ENCODE measurements at places on chromosomes 13 and 19.

DNA sequence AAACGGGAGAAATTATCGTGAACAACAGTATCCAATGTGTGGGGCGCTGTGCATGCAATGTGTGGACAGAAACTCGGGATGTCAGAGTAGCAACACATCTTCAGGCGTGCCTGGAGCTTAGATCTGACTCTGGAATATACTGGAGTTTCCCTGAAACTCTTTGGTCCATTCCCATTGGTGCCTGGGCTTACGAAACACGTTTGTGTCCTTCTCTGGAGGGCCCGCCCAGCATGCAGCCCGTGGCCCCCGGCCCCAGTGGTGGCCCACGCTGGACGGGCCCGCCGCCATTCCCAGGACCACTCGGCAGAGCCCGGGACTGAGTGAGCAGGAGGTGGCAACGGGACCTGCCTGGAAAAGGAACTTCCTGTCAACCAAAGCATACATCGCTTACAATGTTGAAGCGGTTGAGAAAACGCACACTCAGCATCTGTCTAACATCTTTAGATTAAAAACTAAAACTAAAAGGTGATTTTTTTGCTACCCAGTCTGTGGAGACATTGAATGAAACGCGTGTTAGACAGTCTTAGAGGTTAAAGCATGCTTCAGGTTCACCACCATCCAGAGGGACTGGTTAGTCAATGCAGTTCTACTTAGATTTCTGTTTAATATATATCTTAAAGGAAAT, 19.3 kb upstream of the TIMM44 start:
- no peak for DNase-seq

GRCh38 chr19:13831537-13832467, 36.6 kb downstream of the ZSWIM4 start:
- DNase-seq, result no peak

GRCh38 chr19:10270180-10270615, 722 bp upstream of the ICAM1 start:
- no peak for DNase-seq

DNA sequence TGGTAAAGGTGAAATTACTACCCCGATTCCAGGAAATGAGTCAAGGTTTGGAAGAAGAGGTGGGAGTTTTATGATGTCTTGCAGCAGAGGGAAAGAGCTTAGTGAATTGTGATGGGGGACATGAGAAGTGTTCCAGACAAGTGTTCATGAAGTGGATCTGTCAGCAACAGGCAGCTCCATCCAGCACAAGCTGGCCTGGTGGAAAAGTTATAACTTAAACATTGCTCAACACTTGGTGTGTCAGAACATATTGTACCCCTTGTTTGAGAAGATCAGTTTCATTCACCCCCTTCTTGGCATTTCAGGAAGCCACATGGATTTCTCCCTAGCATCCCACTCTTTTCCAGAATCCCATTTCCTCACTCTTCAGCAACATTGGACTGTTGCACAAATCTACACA, 222.0 kb downstream of the B3GLCT start:
- no peak for DNase-seq

DNA sequence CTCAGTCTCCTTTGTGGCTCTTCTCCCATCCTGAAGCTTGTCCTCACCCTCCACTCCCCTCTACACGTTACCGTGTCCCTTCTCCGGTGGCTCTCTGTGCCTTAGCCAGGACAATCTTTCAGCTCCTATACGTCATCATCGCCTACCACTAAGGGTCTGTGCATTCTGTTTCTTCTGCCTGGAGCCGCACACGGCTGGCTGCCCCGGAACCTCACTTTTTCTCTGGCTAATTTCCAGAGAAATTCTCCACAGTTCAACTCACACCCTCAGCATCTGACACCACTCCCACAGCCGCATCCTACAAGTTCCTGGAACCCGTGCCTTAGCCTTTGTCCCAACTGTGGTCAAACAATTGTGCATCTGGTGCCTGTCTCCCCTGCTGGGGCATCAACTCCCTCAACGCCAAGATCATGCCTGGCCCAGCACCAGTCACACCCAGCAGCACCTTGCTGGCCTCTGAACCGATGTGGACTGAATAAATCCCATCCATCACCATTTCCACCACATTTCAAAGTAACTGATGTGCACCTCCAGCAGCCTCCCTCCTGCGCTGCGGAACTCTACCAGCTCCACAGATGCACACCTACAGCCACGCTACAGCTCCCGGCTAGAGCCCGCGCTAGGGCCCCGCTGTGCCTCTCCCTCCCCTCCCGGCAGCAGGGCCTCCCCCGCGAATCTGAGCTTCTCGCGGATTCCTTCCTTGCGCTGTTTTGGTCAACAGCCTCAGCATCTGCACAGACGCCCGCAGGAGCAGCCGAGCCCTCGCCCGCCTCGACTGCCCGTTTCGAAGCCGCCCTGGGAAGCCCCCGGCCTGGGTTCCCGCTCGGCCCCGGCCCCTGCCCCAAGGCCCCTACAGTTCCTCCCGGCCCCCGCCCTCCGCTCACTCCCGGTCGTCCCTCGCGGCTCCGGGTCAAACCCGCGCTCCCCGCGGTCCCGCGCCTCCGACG, 689 bp downstream of the DCUN1D2 start:
- no peak for DNase-seq

DNA sequence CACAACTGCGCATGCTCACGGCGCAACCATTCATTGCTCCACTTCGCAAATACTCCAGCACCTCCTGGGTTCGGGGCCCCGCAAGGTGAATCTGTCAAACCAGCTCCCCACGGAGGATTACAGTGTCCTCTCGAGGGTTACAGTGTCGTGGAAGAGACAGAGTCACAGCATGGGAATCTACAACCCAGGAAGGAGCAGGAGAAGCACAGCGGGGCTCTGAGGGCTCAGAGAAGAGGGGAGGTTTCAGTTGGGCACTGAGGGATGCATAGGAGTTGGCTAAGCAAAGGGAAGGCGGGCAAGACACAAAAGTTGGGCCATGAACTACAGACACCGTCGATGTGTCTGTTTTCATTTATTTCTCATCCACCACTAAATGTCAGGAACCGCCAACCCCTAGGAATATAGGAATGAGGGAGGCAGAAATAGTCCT, 1.0 kb upstream of the GTF2F1 start:
- DNase-seq, result no peak

- no peak for DNase-seq
These were observed 957 bp downstream of the NUMBL start for GRCh38 chr19:40689339-40690049.

GRCh38 chr13:80577285-80577684, 236.4 kb upstream of the SPRY2 start:
- no peak for DNase-seq

DNA sequence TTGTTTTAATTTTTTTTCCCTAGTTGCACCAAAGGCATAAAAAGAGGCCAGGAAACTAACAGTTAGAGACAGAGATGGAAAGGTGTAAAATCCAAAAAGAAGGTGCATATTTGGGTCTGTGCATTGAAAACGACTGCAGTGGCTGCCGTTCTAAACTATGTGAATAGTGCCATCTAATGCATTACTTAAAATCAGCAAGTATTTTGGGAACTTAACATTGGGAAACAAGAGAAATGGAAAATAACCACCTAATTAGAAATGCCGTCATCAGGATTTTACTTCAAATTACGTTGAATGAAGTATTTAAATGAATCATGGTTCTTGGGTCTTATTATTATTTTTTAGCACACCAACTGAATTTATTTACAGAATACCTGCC, 189.5 kb upstream of the MIR17HG start:
- DNase-seq, result no peak

DNA sequence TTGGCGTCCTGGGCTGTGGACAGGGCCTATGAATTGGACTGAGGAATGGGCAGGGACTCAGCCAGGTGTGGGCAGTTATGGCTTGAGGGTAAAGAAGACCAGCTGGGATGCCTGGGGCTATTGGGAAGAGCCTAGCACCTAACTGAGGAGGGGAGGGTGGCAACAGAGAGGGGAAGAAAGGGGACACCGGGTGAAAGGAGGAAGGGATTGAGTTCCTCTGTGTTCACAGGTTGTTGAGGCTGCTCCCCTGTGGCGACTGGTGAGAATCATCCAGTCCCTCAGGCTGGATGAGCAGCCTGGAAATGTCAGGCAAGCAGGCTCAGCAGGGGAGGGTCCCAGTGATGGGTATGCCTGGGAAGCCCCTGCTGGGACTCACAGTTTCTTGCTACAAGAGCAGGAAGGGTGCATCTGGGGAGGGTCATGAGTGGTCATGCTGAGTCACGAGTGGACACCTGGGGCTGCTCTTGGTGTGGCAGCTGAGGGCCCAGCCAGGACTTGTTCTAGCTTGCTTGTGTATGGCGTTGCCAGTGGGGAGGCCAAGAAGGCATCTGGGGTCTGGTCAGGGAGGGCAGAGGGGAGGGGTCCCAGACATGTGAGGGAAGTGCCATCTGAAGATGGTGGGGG, 1.4 kb downstream of the ZNF324 start:
- DNase-seq, result no peak

- DNase-seq, result no peak
These were observed 260.2 kb downstream of the DACH1 start for GRCh38 chr13:71606818-71607217.

GRCh38 chr13:27953676-27954405, 15.3 kb downstream of the CDX2 start:
- no peak for DNase-seq

- DNase-seq, result no peak
These were observed 422.3 kb upstream of the GPC6 start for GRCh38 chr13:92804346-92804745.

DNA sequence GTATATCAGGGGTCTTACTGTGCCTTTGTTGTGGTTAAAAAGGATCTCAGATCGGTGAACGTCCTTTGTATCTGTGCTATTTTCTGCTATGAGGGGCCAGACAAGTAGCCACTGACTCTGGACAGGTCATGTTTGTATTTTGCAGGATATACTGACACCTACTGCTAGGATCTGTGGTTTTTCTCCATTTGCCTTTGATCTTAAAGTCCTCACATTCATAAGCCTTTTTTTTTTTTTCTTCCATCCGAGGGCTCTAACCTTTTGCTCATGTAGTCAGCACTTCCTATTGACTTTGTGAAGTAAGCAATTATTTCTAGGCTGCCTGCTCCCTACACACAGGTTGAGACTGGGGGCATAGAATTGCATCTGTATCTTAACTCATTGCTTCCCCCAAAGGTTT, 106.2 kb downstream of the SLITRK5 start:
- no peak for DNase-seq

DNA sequence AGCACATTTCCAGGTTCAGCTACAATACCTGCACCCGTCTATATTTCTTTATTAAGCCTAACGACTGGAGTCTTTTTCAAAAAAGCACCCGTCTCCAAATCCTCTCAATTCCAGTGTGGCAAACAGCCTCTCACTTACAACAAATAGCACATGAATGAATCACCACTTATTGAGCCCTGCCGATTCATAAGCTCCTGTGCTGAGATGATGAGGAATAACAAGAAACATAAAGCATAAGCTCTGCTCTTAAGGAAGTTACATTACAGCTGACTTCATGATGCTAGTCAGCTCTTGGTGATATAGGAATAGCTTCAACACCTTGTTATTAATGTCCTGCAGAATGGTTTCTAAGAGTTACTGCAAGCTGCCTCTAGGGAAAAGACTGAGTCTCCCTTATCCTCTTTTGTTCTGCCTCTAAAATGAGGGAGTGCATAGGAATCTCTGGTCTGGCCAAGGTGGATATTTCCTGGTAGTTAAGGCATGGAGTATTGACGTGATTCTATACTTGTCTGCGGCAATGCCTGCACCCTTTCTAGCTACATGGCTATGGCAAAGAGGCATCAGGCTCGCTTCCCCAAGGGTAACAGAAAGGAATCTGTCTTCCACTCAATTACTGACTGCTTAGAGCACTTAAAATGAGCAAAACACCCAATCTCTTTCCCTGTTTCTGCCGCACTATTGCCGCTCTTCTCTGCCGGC, 195.7 kb downstream of the KLF12 start:
- no peak for DNase-seq

- DNase-seq, result no peak
These were observed 263.6 kb downstream of the OXGR1 start for GRCh38 chr13:96730676-96731075.

DNA sequence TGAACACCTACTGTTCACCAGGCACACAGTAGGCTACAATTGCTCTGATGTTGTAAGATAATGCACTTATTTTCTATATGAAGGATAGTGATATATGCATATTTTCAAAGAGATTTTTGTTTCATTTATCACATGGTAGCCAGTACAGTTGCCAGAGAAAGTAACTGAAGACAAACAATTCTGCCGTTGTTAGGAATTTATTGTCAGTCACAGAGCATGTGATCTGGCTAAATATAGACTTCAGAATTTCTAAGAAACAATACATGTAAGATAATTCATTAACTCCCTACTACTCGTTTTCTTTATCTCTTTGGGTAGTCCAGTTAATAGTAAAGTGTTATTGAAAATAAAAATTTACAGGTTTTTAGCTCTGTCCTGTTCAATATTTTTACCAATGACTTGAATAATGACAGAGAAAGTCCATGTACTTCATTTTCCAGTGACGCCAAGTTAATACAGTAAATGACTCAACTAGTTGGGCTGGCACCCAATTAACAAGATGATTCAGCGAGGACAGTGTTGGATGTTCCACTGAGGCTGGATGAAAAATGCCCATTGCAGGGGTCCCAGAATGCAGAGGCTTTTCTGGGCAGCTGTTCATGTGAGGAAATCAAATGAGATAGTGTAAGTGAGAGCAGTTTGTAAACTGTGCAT, 35.6 kb downstream of the GJA3 start:
- no peak for DNase-seq

DNA sequence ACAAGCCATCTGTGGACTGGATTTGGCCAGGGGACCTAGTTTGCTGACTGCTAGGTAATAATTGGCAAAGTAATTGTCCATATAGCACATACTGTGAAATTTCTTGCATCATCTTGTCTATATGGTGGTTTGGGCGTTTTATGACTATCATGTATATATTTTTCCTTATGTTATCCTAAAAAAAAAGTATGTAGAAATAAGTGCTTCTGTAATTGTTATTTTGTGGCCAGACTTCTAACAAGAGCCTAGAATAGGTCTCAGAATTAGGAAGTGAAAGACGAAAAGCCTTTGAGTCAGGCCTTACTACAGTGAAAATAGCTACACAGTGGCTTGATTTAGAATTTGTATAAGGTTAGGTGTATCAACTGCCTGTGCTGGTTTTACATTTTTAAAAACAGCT, 4.2 kb downstream of the FNDC3A start:
- DNase-seq, result no peak

- no peak for DNase-seq
These were observed 30.6 kb upstream of the FAM216B start for GRCh38 chr13:42750794-42751193.

DNA sequence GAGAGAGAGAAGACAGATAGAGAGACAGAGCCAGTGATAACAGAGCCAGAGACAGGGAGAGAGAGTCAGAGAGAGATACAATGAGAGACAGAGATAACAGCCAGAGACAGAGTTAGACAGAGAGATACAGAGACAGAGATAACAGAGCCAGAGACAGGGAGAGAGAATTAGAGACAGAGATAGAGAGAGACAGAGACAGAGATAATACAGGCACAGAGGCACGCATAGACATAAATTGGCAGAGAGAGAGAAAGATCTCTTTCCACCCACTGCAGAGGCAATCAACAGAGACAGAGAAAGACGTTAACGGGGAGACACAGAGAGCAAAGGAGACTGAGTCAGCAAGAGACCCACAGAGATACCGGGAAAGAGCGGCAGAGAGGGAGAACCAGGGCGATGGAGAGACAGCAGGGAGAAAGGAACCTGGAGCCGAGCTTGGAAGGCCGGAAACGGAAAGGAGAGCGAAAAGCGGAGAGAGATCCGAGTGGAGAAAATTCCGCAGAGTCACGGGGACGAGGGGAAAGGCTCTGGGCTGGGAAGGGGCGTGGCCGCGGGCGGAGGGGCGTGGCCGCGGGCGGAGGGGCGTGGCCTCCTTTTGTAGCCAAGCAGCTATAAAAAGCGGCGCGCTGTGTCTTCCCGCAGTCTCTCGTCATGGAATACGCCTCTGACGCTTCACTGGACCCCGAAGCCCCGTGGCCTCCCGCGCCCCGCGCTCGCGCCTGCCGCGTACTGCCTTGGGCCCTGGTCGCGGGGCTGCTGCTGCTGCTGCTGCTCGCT, at the start of gene TNFSF9:
TNFSF9 (plus strand) TSS at position 641 of the 777 bp plus-strand sequence; CDS start at position 652, 11 bp downstream.
- DNase-seq, result peak; percentile 6

Data from NCI-H1436 treated with DMSO at 0.1 percent for 48 hours (cell line).